ENCODE measurements at places on chromosomes 7 and 10. TPM values are rescaled to one million over a fixed set of nuclear protein-coding genes. Genes with fewer than 3 reads are reported as not detected.

GRCh38 chr7:41974870-41975557 lies 262.0 kb downstream of the GLI3 start:
- DNase-seq, result no peak

Gene TRIL
- 44.2 TPM for total RNA-seq

DNA sequence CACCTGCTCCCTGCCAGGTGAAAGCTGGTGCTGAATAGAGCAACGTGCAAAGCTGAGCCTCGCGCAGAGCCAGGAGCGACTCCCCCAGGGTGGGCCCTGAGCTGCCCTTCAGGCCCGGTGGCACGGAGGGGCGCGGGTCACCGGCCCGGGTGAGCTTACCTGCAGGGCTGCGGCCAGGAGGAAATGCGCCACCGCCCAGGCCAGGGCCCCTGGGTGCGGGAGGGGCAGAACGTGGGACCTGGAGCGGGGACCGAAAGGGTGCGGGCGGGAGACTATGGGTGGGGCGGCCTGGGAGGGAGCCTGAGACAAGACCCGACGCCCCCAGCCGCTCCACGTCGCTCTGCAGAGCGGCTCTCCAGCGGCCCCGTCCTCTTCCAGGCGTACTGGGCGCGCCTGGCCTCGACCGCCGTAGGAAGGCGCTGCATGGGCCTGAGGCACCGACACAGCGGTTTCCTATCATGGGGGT lies 122.1 kb downstream of the BTAF1 start:
- no peak for DNase-seq

Gene ZNF727
- total RNA-seq, result 6.7 TPM

- no peak for DNase-seq
Measured at GRCh38 chr10:52807803-52808202, 35.2 kb upstream of the MBL2 start.

DNA sequence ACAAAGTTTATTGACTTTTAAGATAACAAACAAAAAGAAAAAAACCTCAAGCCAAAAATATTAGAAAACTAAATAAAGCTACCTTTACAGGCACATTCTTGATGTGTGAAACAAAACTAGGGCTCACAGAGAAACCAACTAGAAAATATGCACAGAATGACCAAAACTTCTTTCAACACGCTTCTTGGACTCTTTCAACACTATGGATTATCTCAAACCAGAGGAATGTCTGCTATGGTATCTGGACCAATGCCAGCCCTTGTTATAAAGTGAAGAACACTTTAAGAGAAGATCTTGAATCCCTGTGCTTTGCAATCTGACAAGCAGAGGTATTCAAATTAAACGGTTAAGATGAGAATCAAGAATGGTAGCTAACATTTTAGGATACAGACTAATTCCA lies 76.6 kb downstream of the DNAJC1 start:
- DNase-seq, result no peak

GRCh38 chr7:66296001-66296521 lies 90.9 kb downstream of the TPST1 start:
- DNase-seq, result no peak

GRCh38 chr7:954330-955238 lies at the start of gene ADAP1:
Gene ADAP1 (minus strand): TSS chr7:954680. CDS start chr7:954477, 203 bp downstream.
- DNase-seq, result no peak

Gene CSGALNACT2
- total RNA-seq, result 25.8 TPM

DNA sequence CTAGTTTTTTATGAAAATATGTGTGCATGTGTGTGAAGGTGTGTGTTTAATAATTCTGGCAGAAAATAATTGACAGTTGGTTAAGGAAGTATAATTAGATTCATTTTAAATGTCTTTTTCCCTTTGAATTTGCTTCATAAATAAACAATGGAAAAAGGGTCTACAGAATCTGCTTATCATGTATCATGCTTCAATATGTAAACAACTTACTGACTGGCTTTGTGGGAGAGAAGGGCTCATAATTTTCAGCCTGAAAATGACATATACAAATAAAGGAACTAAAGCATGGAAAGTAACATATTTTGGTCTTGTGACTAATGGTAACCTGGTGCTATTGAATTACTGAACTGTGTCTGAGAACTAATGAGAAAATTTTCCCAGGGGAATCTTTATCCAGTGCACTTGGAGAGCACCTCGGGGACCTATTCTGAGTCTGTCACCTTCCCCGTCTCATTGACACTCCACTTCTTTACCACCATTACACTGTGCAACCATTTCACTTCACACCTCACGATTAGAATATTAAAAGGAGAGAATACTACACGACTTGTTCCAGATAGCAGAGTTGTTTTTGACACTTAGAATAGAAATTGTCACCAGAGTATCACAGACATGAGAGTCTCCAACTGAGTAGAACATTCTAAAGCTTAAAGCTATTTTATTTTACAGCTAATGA lies 298.6 kb downstream of the TFEC start:
- DNase-seq, result no peak

GRCh38 chr10:13608246-13608853 lies 21.6 kb downstream of the PRPF18 start:
- no peak for DNase-seq

Gene ODAD2
- 1.9 TPM for total RNA-seq

GRCh38 chr7:69801729-69802682 lies 203.7 kb downstream of the AUTS2 start:
- no peak for DNase-seq

DNA sequence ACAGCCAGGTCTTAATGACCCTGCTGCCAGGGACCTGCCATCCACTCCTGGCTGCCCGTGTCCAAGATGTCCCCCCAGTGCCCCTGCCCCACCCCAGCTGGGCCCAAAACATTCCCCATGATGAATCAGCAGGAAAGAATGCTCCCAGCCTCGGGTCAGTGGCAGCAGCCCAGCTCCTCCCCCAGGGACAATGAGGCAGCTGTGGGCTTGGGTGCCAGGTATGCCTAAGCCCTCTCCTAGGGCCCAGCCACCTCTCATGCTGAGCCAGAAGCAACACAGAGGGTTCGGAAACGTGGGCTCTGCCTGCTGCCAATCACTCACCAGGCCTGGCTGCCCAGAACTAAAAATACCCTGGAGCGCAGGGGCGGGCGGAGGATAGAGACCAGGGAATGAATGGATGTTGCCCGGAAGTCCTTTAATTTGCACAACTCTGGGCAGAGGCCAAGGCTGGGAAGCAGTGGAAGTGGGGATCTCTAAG lies 1.5 kb upstream of the LOXL4 start:
- no peak for DNase-seq

Gene SPDYE2
- 0.39 TPM for total RNA-seq

Gene LOXL4
- 0.44 TPM for total RNA-seq

- DNase-seq, result no peak
Measured at GRCh38 chr10:21069929-21070700, 173.0 kb upstream of the NEBL start.

GRCh38 chr10:77368006-77368405 lies 269.6 kb downstream of the KCNMA1 start:
- no peak for DNase-seq

GRCh38 chr10:42836771-42837468 lies 54.3 kb downstream of the BMS1 start:
- DNase-seq, result no peak

DNA sequence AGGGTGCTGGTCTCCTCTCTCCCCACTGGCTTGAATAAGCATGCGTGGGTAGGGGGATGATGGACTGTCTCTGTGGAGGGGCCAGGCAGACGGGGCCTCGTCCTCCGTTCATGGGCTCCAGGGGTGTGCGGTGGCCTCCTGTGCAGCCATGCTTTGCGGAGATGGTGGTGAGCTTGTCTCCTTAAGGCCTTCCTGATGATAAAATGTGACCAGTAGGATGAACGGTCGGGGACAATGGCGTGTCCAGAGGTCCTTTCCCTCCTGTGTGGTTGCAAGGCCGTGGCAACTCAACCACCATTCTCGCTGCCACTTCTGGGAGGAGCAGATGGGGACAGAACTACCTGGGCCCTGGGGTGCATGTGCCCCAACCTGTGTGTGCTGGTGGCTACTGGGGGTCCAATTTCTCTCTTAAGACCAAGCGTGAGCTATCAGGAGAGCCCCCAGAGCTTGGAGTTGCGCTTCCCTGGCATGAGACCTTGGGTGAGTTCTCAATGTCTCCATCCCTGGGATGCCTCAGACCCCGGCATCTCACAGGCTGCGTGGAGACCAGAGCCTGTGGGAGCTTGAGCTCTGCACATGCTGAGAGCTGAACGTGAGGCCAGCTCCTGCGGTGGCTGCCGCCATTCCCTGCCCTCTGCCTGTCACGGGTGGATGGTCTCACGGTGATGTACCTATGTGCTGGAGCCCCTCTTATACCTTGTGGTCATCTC lies 112.2 kb downstream of the INPP5A start:
- DNase-seq, result peak; percentile 41

Gene BLNK
- total RNA-seq, result 7.9 TPM

Gene CCDC3
- total RNA-seq, result 56.9 TPM

GRCh38 chr10:69075431-69075830 lies 12.5 kb upstream of the SRGN start:
- DNase-seq, result no peak

Gene HOXA2
- not detected for total RNA-seq

Gene NRAP
- total RNA-seq, result 0.74 TPM

GRCh38 chr10:35005868-35006267 lies 84.3 kb downstream of the CUL2 start:
- no peak for DNase-seq

DNA sequence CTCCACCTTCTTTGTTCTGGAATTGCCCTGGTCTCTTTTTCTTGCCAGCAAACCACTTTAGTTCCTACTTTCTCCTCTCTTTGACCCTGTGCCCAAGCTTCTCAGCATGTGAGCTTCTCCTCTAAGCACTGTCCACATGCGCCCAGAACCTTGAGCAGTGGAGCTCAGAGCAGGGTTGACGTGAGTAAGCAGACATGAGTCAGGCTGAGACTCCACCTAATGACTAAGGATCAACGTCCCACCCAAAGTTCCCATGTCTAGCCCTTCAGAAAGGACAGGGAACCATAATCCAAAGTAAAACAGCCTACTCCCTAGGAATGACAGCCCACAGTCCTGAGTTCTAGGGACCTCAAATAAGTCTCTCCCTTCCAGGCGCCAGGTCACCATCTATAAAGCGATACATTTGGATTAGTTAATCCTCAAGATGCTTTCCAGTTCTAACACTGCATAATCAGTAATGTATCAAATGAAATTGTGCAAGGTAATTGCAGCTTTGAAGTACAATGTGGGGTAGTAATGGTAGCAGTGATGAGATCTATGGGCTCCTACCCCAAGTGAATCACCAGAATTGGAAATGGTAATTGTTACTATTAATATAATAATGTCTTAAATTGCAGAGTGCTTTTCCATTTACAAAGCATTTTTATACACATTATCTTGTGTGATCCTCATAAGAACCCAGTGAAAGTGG lies 44.5 kb downstream of the KCNMA1 start:
- no peak for DNase-seq

- no peak for DNase-seq
Measured at GRCh38 chr7:142481548-142481947, 223.7 kb upstream of the PRSS58 start.

DNA sequence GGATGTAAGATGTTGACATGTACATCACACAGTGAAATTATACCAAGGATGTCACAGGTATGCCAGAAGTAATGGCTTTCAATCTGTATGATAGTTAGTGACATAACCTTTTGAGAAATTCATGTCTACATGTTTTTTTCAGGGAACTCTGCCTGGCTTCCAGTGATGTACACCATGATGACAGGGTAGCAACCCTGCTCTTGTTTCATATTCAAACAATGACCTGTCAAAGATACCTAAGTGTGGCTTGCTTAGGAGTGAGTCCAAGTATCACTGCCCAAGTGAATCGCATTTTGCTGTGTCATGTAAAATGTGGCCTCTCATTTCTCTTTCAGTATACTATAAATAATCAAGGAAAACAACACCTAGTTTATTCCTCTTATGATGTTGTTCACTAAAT lies 205.8 kb upstream of the DKK1 start:
- DNase-seq, result no peak

Gene SPDYE5
- not detected for total RNA-seq

- DNase-seq, result no peak
Measured at GRCh38 chr10:14414901-14415300, 84.2 kb upstream of the FRMD4A start.

GRCh38 chr7:68752485-68753178 lies 845.6 kb upstream of the AUTS2 start:
- no peak for DNase-seq

DNA sequence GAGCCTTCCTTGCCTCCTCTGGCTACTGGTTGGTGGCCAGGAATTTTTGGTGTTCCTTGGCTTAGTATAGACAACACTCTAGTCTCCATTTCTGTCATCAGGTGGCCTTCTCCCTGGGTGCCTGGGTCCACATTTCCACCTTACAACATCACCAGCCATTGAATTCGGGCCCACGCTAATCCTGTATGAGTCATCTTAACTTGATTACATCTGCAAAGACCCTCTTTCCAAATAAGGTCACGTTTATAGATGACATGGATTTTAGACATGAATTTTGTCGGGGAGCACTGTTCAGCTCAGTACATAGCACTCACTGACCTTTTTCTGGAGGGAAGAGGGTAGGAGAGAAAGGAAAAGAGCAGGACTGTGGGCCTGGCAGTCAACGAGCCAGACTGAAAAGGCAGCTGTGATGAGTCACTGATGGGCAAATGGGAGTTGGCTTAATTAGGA lies 39.4 kb downstream of the MMRN2 start:
- no peak for DNase-seq

Gene GNGT1
- total RNA-seq, result not detected

GRCh38 chr10:48582970-48583369 lies 21.9 kb downstream of the ARHGAP22 start:
- DNase-seq, result peak; percentile 62

GRCh38 chr10:87675396-87676376 lies 16.0 kb downstream of the PAPSS2 start:
- DNase-seq, result no peak

DNA sequence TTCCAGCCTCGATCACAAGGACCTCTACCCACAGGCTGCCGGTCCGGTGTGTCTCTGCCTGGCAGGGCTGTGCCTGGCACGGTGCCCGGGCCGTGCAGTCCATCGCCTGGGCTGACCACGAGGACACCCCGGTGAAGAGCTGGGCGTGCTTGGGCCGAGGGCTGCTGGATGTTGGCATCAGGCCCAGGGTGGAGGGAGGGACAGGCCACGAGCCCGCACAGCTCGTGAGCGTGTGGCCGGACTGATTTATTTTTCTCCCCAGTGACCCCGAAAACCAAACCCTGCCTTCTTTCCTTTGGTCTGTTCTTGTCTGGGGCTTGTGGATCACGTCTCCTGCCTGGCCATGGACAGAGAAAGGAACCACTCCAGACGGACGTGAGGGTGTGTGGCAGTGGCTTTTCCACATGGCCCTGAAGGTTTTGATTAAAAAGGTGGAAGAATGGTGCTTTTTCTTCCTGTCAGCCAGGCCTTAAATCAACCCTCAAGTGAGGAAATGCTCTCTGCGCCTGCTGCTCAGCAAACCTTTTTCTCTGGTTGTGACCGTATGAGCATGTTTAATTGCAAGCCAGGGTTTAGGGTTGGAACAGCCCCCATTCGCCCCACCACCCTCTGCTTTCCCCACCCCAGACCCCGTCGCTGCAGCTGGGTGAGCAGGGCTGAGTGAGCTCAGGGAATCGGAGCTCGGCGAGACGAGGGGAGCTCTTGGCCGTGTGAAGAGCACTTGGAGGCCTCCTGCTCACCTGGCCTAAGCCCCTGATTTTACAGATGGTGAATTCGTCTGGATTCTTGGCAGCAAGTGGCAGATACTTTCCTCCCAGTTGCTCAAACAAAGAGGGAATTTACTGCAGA lies 130.1 kb downstream of the RGS10 start:
- DNase-seq, result peak; percentile 46

Gene MBL2
- not detected for total RNA-seq

Measured in dorsolateral prefrontal cortex (tissue), 122 donors.